ENCODE measurements at places on chromosomes 4 and X. TPM values are rescaled to one million over a fixed set of nuclear protein-coding genes. Genes with fewer than 3 reads are reported as not detected.

- H3K36me3 ChIP-seq: no peaks in the 10 kb centered on the region
- no peak overlapping the region for H3K27ac ChIP-seq
- H3K4me1 ChIP-seq: no peaks in the 10 kb centered on the region
- no peak for DNase-seq
These were observed 56.5 kb downstream of the DCAF8L1 start for GRCh38 chrX:27924718-27925117.

DNA sequence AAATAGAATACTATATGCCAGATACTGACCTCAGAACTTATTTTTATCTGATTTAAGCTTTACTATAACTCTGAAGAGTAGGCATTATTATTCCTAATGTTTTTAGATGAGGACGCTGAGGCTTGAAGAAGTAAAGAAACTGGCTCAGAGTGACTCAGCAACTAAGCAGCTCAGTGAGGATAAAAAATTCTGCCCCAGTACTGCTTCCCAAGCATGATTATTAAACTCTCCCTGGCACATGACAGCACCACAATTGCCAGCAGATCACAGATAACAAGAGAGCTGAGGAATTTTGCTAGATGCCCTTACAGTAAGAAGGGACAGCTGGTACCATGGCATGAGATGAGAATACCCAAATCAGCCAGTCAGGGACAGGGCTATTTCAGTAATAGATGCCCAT lies 219.4 kb downstream of the NKX6-1 start:
- H3K4me1 ChIP-seq: no peaks in the 10 kb centered on the region
- no peaks in the 10 kb centered on the region for H3K27me3 ChIP-seq
- no peak overlapping the region for H3K4me3 ChIP-seq
- H3K27ac ChIP-seq: no peak overlapping the region
- H3K36me3 ChIP-seq: no peaks in the 10 kb centered on the region
- DNase-seq: no peak

DNA sequence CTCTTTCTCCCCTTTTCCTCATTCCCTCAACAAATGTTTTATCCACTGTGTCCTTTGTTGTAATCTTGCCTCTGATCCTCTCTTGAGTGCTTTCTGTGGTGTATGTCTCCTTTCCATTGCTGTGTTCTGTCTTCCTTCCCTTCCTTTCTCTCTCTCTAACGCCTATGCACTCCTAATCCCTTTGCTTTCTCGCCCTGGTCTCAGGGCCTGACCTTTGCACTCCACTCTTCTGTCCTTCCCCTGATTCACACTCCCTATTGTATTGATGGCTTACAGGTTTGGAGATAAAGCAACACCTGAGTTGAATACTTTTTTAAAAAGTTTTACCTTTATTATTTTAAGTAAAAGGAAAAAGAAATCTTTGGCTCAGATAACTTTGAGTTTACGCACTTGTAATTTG lies 15.6 kb upstream of the SCOC start:
- H3K27ac ChIP-seq: no peak overlapping the region
- H3K4me3 ChIP-seq: no peak overlapping the region
- no peak for DNase-seq

GRCh38 chr4:17447675-17448298 lies 64.1 kb downstream of the QDPR start:
- no peak overlapping the region for H3K27ac ChIP-seq
- no peak for DNase-seq
- no peaks in the 10 kb centered on the region for H3K27me3 ChIP-seq
- H3K36me3 ChIP-seq: no peaks in the 10 kb centered on the region

DNA sequence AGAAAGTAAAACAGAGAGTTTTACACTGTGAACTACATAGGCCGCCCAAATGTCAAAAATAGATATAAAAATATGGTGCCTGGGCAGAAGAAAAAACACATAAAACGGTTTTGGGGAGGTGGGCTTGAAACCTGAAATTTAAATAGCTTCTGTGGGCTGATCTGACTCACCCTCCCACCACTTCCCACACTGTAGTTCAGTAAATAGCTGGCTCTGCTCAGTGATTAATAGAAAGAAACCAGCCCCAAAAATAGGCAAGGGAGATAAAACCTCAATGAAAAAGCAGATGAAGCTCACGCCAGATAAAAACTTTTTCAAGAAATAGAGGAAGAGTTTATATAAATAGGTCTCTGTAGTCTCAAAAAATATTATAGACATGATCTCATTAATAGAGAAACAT lies 13.2 kb upstream of the COX7B2 start:
- H3K27me3 ChIP-seq: no peaks in the 10 kb centered on the region
- H3K27ac ChIP-seq: no peak overlapping the region
- H3K36me3 ChIP-seq: no peaks in the 10 kb centered on the region
- no peak for DNase-seq
- no peaks in the 10 kb centered on the region for H3K4me1 ChIP-seq

- H3K4me1 ChIP-seq: no peaks in the 10 kb centered on the region
- H3K4me3 ChIP-seq: no peak overlapping the region
- DNase-seq: no peak
These were observed 277.6 kb upstream of the DIAPH2 start for GRCh38 chrX:96407072-96407471.

- no peak overlapping the region for H3K27ac ChIP-seq
- no peak overlapping the region for H3K4me3 ChIP-seq
- no peaks in the 10 kb centered on the region for H3K4me1 ChIP-seq
- no peaks in the 10 kb centered on the region for H3K27me3 ChIP-seq
- DNase-seq: no peak
These were observed 21.7 kb upstream of the MFAP3L start for GRCh38 chr4:170047771-170048354.

- peaks cover under 1% of the 10 kb centered on the region for H3K4me1 ChIP-seq
- no peak overlapping the region for H3K27ac ChIP-seq
- no peak overlapping the region for H3K4me3 ChIP-seq
- no peaks in the 10 kb centered on the region for H3K27me3 ChIP-seq
- no peaks in the 10 kb centered on the region for H3K36me3 ChIP-seq
- DNase-seq: no peak
These were observed 339.9 kb upstream of the NOCT start for GRCh38 chr4:138675685-138676084.

Gene SPANXB1
- not detected for total RNA-seq

Measured in sigmoid colon (tissue), 7 donors.